Right kidney (tissue), 9 donors: ENCODE measurements at places on chromosomes 5 and 9.

- DNase-seq = no peak
Observed at GRCh38 chr9:20783057-20784038, 99.3 kb downstream of the FOCAD start.

- no peak for DNase-seq
Observed at GRCh38 chr5:37519304-37519703, 140.2 kb downstream of the WDR70 start.

DNA sequence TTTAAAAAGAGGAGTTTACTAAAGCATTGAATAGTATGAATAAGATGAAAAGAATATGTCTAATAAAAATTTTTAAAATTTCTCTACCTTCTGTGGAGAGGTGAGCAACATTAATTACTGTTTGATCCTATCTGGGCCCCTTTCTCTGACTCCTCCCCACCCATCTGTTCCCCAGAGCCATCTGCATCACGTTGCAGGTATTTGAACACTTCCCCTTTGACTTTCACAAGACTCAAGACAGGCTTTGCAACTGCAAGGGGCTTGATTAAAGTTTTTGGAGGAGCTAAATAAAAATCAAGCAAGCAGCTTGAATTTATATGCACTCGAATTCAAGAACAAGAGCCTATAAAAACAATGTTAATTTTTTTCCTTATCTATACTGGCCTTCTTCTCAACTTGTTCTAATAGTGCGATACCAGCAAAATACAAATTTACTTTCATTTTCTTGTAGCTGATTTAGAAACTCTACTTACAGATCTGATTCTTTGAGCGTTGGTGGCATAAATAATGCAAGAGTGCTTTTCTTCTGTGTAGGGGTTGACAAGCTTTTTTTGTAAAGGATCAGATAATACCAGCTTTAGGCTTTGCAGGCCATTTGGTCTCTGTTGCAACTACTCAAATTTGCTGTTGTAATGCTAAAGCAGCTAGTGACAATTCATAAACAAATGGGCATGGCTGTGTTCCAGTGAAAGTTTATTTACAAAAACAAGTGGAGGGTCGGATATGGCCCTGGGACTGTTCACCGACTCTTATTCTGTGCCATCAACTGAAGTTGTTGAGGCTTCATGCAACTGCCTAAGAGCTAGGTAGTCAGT, 21.2 kb downstream of the TXNDC8 start:
- DNase-seq = no peak

DNA sequence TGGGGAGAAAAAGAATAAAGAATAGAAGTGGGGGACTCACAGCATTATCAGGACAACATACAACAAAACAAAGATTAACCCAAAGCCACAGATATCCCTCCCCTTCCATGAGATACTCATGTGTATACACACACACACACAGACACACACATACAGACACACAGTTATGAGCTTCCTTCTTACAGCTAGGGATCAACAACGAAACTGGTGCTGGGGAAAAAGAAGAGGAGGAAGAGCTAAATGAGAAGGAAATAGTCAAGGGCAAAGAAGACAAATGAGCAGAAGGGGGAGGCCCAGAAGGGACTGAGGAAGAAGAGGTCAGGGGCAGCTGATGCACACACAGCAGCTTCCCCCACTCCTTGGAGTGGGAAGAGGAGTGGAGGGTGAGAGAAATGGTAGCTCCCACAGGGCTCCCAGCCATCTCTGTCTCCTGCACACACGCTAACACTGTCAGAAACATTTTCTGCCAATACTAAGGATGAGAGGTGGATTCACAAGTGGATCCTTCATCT, 66.2 kb downstream of the SIL1 start:
- DNase-seq = no peak

DNA sequence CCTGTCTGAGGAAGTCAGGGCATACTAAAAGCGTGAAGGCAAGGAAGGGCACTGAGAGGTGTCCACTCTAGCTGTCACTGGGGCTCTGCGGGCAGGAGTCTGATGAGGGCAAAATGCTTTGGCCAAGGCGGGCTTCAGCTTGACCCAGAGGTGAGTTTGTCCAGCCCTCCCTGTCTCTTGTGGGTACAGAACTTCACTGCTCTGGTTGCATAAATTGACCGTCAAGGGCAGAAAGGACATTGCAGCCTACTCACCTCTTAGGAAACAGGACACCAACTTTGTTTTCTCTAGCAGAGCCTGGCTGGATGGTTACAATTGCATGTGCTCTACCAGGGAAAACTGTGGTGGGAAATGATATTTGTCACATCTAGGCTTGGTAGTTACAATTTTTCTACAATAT, 170.9 kb downstream of the TMEM38B start:
- DNase-seq = no peak

- DNase-seq = no peak
Observed at GRCh38 chr5:64972591-64972990, 203.9 kb downstream of the CWC27 start.

DNA sequence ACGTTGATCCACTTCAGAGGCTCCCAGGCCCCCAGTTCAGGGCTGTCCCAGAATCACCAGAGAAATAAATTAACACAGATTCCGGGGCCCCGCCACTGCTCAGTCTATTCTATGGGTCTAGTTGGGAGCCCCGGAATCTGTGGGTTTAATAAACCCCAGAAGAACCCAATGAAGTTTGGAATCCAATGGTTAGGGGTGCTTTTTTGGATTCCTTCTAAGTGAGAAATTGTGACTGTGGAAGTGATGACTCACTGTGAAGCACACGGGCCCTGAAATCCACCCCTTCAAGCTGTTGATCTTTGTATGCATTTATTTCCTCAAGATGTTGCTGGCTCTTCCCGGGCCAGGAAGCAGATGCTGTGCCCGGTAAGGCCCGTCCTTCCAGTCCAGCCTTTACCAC, 57.3 kb upstream of the SLC28A3 start:
- no peak for DNase-seq

- DNase-seq = no peak
Observed at GRCh38 chr9:95494022-95494415, 22.8 kb downstream of the PTCH1 start.

DNA sequence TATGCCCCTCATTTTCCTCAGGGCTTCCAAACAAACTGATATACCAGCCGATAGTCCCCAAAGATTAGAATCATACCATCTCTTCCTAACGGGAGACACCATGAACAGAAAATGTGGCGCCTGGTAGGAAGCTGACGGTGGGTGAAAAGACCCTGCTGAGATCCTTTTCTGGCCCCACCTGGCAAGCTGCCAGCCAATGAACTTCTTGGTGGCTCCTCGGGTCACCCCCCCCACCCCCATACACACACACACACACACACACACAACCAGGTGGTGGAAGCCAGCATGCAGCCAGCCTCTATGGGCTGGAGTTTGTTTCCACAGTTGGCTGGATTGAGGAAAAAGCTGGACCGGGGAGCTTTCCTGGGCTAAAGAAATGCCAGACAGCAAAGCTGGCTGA, 4.8 kb upstream of the CCIN start:
- no peak for DNase-seq

GRCh38 chr5:65830856-65831255, 95.5 kb upstream of the ERBIN start:
- DNase-seq = no peak

- no peak for DNase-seq
Observed at GRCh38 chr5:33271606-33272005, 169.2 kb upstream of the TARS1 start.

GRCh38 chr5:31021181-31021624, 172.3 kb upstream of the CDH6 start:
- no peak for DNase-seq

DNA sequence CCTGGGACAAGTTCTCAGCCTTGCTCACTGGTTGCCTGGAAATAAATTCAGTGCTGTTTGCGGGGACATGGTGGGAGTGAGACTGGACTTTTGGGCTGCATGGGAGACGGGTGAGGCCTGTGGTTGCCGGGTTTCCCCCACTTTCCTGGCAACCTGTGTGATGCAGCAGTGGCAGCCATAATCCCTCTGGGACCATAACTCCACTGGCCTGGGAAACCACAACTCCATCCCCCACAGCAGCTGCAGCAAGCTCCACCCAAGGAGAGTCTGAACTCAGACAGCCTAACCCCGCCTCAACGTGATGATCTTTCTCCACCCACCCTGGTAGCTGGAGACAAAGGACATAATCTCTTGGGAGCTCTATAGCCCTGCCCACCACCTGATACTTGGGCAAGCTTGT, 349.9 kb downstream of the PIK3R1 start:
- no peak for DNase-seq

DNA sequence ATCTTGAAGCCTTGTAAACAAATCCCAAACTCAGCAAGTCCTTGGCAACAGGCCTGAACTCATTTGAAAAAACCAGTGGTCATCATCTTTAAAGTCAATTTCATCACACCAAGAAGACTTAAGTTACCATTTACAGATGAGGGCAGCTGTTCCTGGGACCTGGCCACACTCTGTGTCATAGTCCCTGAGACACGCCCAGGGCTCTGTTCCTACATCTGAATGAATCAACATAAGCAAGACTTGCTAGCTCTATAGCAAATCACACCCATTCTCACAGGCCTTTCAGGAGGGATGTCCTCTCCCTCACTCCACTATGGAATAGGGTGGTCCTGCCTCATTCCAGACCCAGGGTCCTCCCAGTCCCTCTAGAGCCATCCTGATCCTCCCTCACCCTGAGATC, 142.8 kb downstream of the NSG2 start:
- DNase-seq = no peak

- peak; percentile 33 for DNase-seq
Observed at GRCh38 chr5:132775476-132775961, 1.5 kb downstream of the SEPTIN8 start.

GRCh38 chr5:146176805-146177204, 5.6 kb downstream of the LARS1 start:
- DNase-seq = no peak

DNA sequence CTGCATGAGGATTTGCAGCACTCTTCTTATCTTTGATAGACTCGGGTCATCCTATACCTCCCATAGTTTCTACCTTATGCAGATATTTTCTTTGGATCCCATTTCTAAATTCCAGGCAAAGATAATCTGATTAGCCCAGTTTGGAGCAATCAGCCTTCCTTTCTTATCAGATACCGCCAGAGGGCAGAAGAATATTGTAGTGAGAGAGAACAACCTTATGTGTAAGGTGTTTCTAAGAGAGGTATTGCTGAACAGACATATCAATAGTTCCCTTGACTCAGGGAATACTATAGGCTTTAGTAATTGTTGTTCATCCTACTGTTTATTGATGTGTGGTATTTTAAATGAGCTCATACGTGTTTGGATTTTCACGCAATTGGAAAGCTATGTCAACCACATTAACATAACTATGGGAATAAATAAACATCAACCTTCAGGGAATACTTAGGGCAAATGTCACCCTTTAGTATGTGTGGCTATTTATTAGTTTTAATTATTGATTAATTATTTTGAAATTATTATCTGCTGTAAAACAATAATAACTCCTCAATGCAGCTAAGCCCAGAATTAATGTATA, 1435.2 kb upstream of the CDH9 start:
- no peak for DNase-seq

GRCh38 chr9:2489838-2490314, 131.7 kb upstream of the VLDLR start:
- no peak for DNase-seq

GRCh38 chr9:137128862-137129455, 10.0 kb upstream of the GRIN1 start:
- DNase-seq = no peak

DNA sequence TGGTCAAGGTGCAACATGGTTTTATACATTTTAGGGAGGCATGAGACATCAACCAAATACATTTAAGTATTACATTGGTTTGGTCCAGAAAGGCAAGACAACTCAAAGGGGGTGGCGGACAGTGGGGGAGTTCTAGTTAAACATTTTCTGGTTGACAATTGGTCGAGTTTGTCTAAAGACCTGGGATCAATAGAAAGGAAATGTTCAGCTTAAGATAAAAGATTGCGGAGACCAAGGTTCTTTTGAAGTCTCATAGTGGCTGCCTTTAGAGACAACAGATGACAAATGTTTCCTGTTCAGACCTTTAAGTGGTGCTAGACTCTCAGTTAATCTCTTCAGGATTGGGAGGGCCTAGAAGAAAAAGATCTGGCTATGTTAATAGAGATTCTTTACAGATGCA, 47.7 kb upstream of the TTC39B start:
- DNase-seq = no peak

DNA sequence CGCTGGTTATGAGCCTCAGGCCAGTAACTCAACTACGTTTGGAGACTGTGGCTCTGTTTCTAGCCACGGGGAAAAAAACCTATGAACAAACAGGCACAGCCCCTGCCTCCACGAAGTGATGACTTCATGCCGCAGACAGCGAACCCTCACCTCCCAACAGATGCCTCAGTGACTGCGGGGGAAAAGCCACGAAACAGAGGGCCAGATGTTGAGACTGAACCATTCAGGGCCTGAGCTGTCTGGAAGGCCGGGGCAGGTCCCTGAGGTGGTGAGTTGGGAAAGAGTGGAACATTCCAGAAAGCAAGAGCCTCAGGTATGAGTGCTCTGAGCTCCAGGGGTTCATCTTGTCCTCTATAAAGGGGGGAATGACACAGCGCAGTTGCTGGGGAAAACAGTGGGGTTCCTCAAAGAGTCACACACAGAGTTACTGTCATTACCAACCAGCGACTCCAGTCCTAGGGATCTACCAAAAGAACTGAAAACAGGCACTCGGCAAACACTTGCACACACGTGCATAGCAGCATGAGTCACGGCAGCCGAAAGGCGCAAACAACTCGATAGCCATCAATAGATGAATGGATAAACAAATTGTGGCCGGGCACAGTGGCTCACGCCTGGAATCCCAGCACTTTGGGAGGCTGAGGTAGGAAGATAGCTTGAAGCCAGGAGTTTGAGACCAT, 15.3 kb downstream of the PLPP7 start:
- no peak for DNase-seq

GRCh38 chr5:153584126-153584959, 93.9 kb downstream of the GRIA1 start:
- no peak for DNase-seq

GRCh38 chr5:119966028-119966427, 336.7 kb downstream of the FAM170A start:
- no peak for DNase-seq

GRCh38 chr5:60495644-60496520, 204.1 kb downstream of the DEPDC1B start:
- no peak for DNase-seq

DNA sequence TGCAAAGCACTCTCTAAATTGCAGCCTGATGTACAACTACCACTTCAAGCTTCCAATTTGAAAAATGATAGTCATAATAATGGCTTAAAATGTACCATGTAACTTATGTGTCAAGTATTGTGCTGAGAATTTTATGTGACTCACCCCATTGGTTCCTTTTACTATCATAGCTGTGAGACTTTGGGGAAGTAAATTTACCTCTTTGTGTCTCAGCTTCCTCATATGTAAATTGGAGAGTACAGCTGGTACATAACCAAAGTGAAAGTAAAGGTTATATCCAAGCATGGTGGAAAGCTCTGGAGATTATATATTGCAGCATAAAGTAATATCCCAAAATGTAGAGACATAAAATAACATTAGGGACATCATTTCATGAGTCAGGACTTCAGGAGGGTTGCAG, 2200.4 kb upstream of the C9orf72 start:
- DNase-seq = no peak

GRCh38 chr9:7433508-7434292, 365.9 kb downstream of the DMAC1 start:
- DNase-seq = no peak

GRCh38 chr9:138016406-138017187, 139.0 kb downstream of the CACNA1B start:
- DNase-seq = no peak
